HTR-8/SVneo (cell line): ENCODE measurements at places on chromosomes 2 and 18.

- no peak for DNase-seq
These were observed 18.2 kb upstream of the SOX11 start for GRCh38 chr2:5674026-5674340.

- no peak for DNase-seq
These were observed 4.2 kb downstream of the NAPG start for GRCh38 chr18:10530002-10530401.

DNA sequence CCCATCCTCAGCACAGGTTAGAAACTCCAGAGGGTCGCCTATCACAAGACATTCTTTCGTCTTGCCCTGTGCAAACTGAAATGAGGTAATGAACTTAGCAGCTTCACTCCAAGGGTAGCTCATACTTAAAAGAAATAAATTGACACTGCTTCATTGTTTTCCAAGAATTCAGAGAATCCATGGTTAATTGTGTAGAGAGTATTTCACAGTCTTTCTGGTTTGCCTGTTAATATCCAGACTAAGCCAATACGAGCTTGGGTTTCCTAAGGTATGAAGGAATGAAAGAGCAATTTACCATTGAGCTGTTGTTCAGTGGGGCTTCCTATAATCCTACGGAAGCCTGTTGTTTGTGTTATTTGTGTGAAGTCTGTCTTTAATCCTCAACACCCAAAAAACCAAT lies 58.7 kb downstream of the FAM124B start:
- DNase-seq, result no peak

- DNase-seq, result no peak
These were observed 3.5 kb downstream of the NBEAL1 start for GRCh38 chr2:203018181-203018580.

GRCh38 chr2:25514043-25514637 lies 159.2 kb downstream of the DTNB start:
- no peak for DNase-seq

GRCh38 chr2:133843091-133843490 lies 274.8 kb upstream of the NCKAP5 start:
- DNase-seq, result no peak

GRCh38 chr2:57760381-57760801 lies 286.2 kb upstream of the VRK2 start:
- DNase-seq, result no peak

DNA sequence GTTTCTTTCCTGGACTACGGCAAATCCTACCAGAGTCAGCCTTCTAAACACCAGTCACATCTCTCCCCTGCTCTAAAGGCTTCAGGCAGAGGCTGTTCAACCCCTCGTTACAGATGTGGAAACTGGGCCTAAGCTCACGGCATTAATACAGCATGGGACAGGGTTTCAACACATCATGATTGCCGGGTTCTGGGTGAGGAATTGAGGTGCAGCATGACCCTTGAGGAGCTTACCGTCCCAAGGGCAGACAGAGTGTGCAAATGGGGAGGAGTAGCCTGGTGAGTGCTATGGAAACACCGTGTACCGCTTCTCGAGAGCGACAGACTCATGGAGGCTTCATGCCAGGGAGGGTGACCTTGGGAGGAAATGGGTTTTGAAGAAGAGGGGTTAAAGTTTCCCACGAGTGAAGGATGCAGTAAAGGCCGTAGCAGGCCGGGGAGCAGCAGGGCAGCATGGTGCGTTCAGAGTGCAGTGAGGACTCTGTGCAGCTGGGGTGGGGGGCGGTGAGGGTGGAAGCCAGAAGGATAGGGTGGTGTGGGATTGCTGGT lies 51.1 kb downstream of the TGOLN2 start:
- DNase-seq, result no peak

DNA sequence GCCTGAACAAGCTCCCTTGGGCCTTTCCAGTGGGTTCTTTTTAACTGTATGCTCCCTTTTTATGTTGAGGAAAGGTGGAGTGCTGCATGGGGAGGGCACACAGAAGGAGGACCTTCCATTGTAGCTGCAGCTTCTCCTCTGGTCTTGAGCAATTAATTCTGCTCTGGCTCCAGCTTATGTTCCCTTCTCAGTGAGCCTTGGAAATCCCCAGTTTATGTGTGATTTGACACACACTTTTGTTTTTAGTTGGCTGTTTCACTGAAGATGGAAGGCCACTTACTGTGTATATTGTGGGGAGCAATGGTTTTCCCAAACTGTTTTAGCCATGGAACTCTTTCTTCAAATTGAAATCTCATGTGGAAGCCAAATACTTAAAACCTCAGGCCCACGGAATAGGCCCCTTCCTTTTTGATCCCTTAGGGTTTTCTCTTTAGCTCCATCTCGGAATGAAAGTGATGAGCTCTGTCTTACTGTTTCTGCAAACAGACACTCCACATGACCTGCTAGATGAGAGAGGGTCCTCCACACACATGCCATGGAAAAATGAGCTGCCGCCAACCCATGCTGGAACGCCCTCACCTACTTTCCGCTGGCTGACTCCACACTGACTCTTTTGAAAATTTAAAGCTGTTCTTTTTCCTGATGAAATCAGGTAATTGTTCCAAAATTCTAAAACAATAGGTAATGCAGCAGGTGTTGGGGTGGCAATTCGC lies 280.9 kb upstream of the SIX2 start:
- no peak for DNase-seq

- no peak for DNase-seq
These were observed 114.5 kb downstream of the RNF144A start for GRCh38 chr2:7031547-7032245.

- DNase-seq, result no peak
These were observed 7.4 kb downstream of the HTRA2 start for GRCh38 chr2:74537140-74537539.

- DNase-seq, result no peak
These were observed 1217.0 kb upstream of the ZEB2 start for GRCh38 chr2:145736871-145737270.

DNA sequence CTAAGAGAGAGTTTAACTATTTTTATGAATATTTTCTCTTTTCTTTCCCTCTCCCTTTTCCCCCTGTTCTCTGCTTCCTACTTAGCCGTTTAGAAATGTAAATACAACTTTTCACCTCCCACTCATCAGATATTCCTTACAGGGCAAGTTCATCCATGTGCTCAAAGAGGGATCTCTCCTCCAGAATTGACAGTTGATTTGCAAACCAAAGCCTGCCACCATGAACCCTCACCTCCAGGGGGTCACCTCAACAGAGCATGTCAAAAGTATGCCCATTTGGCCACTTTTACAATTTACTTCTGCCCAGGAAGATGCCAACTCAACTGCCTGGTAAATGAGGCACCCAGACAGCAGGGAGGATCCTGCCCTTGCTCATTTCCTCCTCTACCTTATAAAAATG lies 149.2 kb upstream of the GYPC start:
- DNase-seq, result no peak

- DNase-seq, result no peak
These were observed 256.0 kb downstream of the TNS1 start for GRCh38 chr2:217746808-217747207.

- DNase-seq, result no peak
These were observed 246.0 kb downstream of the LDLRAD4 start for GRCh38 chr18:13464432-13465123.

GRCh38 chr2:147560810-147561535 lies 283.9 kb upstream of the ACVR2A start:
- DNase-seq, result no peak

- DNase-seq, result peak; percentile 41
These were observed 41.7 kb upstream of the RND3 start for GRCh38 chr2:150528861-150529801.

DNA sequence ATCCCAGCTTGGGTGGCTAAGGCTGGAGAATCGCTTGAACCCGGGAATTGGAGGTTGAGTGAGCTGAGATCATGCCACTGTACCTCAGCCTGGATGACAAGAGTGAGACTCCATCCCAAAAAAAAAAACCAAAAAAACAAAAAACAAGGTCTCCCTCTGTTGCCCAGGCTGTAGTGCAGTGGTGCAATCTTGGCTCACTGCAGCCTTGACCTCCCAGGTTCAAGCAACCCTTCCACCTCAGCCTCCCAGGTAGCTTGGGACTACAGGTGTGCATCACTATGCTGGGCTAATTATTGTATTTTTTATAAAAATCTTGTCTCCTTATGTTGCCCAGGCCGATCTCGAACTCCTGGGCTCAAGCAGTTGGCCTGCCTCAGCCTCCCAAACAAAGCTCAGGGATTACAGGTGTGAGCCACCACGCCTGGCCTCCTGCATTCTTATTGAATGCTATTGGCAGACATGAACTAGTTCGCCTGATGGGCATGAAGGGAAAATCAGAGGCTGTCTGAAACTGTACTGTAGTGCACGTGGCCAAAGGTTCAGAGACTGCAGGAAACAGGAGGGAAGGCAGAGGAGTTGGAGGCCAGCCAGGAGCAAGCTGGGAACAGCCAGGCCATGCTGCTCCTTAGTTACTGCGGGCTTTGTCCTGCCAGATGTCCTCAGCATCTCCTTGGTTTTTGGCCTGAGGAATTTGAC lies 16.0 kb upstream of the ASXL2 start:
- DNase-seq, result no peak

DNA sequence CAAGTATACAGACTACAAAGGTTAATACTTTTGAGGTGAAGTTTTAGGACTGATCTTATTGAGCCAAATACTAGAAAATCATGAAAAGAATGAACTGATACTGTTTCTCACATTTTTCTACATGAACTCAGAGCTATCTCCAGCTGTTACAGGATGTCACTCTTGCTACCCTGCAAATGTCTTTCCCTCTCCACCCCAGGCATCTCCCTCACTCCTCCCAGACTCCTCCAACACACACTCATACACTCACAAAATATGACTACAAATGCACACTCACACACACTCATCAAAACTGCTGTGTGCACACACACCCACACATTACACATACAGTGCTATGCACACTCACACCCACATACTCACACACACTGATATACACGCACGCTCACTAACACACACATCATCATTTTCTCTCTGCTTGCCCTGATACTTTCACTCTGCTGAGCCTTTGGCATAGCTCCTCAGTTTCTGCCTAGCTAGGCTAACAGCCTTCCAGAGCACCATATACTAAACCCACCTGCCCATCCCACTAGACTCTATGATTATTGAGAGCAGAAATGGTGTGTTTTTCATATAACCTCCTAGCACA lies 273.3 kb downstream of the CD226 start:
- DNase-seq, result no peak

DNA sequence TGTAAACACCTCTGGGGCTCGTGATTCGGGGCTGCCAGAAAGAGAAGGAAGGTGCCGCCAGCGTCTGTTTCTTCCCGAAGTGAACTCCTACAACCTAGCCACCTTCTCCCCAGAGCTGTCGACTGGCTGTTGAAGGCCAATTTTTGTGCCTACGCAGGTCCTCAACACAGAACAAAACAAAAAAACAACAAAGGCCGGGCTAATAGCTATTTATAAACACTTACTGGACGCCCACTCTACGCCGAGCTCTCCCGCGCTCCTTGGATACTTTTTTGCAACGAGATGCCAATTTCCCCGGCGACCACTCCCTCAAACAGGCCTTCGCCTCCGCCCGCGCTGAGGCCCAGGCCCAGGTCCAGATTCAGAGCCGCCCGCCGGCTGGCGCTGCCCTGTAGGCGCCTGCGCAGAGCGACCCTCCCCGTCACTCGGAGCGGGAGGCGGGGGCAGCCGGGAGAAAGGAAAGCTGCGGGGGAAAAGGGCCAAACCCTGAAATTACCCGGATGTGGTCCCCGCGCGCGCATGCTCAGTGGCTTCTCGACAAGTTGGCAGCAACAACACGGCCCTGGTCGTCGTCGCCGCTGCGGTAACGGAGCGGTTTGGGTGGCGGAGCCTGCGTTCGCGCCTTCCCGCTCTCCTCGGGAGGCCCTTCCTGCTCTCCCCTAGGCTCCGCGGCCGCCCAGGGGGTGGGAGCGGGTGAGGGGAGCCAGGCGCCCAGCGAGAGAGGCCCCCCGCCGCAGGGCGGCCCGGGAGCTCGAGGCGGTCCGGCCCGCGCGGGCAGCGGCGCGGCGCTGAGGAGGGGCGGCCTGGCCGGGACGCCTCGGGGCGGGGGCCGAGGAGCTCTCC lies at the start of gene SMAD4:
Gene SMAD4, plus strand, starts transcription at position 520 of the 843 bp plus-strand sequence. CDS start 16,834 bp downstream, outside the sequence.
- peak; percentile 86 for DNase-seq

- DNase-seq, result no peak
These were observed 105.5 kb downstream of the RTP5 start for GRCh38 chr2:241974851-241975592.

GRCh38 chr2:181614874-181615638 lies 41.8 kb downstream of the CERKL start:
- DNase-seq, result no peak

- DNase-seq, result no peak
These were observed 388.8 kb upstream of the CHAC2 start for GRCh38 chr2:53378791-53379190.

GRCh38 chr2:226579519-226579918 lies 220.1 kb downstream of the IRS1 start:
- DNase-seq, result no peak

DNA sequence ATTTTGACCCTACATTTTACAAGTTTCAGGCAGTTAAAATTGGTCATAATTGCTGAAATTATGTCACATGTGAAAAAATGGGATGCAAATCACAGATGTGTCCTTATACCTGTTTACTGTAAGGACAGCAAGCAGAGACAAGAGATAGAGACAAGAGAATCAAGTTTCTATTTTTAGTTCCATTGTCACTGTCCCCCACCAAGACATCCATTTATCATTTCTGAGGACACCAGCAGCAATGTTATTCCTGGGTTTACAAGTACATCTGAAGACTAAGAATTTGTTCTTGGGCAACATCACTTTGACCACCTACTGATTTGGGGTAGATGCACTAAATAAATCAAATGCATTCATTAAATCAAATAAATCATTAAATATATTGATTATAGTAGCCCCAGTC lies 1111.7 kb downstream of the DPP10 start:
- no peak for DNase-seq

DNA sequence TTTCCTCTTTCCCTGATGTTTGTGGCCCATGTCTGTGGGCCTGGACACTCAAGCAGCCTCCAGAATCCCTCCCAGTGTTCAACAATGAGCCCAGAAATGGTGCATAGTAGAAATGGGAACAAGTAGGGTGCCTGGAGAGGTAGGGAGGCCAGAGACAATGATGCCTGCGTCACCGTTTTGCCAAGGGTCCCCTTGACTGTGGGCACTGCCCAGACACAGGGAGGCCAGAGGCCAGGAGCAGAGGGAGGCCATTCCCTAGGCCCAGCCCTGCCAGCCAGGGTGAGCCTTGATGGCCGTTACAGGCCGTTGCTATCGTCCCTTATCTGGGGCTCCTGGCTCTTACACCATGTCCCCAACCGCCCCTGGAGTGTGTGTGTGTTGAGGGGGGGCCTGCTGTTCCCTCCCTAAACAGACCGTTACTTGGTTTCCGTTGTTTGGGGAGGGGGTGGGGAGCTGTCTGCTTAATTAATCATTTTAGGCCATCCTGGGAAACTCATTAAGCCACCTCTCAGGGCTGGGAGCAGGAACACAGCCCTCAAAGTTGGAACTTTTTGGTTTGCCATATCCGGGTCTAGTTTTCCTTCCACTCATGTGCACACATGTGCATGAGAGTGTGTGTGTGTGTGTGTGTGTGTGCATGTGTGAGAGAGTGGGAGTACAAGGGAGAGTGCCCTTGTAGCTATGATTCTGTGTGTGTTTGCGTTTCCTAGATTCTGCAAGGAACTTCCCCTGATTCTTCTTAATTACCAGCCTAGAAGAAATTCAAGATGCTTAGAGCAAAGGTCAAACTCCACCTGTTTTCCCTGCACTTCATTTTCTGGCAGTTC lies 135.2 kb upstream of the HAAO start:
- DNase-seq, result no peak

- no peak for DNase-seq
These were observed 154.3 kb downstream of the GLI2 start for GRCh38 chr2:120889936-120890335.
